Activated CD4-positive, alpha-beta T cell treated with anti-CD3 and anti-CD28 coated beads, Interleukin-2, amount 50 U/mL, for 4 hours (primary cell): ENCODE measurements at places on chromosomes 7 and 10.

DNA sequence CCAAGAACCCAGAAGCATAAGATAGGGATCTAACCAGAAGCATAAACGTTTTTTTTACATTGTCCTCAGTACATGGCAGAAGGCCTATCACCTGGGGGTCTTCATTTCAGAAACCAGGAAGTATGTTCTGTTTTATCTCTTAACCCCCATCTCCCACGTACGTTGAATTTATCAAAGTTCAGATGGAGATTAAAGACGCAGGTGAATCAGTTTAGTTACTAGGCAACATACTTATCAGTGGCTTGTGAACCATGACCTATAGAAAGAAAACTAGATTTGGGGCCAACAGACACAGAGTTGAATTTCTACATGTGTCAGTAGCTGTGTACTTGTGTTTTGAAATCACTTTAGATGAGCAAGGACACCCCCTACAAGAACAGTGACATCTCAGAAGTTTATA, 122.7 kb downstream of the GPR158 start:
- no peak for DNase-seq

- no peak for DNase-seq
These were observed 49.5 kb upstream of the CREB5 start for GRCh38 chr7:28362812-28363211.

GRCh38 chr10:33304423-33305225, 29.8 kb downstream of the NRP1 start:
- no peak for DNase-seq

DNA sequence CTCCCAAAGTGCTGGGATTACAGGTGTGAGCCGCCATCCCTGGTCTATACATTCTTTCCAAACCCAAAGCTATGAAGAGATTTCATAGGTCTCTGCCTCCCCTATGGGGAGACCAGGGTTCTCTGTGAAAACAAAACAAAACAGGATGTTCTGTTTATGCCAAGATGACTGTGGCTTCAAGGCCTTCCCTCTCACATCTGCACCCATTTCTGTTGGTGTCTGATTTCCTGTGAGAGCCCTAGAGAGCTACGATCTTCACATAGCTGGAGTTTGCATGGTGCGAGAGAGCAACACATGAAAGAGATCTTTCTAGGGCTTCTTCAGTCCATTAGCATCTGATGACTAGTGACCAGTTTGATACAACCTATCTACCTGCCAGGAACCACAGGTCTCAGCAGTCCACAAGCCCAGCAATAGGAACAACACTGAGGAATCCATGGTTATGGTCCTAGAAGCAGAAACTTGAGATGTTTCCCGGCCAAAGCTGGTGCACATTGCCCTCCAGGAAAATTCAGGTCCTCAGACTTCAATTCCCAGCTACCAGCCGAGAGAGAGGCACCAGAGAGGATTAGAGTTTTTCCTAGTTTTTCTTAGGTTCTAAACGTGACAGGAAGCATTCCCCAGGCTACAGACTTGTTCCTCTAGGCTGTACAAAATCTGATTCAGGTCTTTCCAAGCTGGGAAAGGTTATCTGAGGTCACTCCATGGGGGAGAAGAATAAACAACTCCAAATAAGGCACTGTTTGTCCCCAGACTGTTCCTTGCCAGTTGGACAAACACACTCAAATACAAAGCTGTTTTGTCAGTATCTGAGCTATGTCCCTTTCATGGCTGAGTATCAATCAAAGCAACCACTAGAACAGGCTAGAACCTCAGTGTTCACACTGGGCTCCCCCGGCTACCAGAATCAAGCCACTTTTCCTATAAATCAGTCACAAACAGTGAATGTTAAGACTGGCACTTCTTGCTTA, 259.7 kb downstream of the CALN1 start:
- no peak for DNase-seq

DNA sequence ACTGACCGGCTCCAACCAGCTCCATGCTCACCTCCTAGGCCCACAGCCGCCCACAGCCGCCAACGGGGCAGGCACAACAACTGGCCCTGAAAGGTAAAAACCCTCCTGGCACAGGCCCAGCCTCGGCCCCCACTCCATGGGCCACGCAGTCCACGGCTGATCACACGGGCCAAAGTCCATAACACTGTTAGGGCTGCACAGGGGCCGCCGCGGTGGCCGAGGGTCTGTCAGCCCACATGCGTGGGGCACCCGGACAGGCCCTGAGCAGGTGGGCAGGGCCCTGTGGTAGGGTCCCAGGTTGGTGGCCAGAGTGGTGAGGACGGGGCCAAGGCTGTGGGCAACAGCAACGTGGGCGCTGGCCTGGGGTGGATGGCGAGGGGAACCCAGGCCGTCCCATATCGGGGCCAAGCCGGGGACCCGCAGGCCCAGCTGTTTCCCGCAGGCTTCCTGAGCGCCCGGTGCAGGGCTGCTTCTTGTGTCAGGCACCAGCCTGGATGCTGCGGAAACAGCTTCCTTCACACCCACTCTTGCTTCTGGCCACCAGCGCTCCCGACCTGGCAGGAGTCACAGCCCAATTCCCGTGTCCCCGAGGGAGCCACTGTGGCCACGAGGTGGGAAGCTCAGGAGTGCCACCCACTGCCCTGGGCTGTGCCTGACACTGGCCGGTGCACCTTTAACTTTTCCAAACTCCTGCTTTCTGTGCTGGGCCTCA, 29.2 kb downstream of the CYP2W1 start:
- DNase-seq: no peak
